ENCODE measurements at places on chromosomes 3 and 15. TPM values are rescaled to one million over a fixed set of nuclear protein-coding genes. Genes with fewer than 3 reads are reported as not detected.

TUSC7 gene
- total RNA-seq: not detected

MAN2A2 gene
- 41.7 TPM for total RNA-seq

AHSG gene
- not detected for total RNA-seq

SLC22A14 gene
- total RNA-seq: not detected

MAP6D1 gene
- 0.79 TPM for total RNA-seq

TRANK1 gene
- total RNA-seq: 5.7 TPM

SYNPR gene
- total RNA-seq: 8.3 TPM

CAND2 gene
- 77.4 TPM for total RNA-seq

RETNLB gene
- not detected for total RNA-seq

CLDN11 gene
- total RNA-seq: 15.8 TPM

DNA sequence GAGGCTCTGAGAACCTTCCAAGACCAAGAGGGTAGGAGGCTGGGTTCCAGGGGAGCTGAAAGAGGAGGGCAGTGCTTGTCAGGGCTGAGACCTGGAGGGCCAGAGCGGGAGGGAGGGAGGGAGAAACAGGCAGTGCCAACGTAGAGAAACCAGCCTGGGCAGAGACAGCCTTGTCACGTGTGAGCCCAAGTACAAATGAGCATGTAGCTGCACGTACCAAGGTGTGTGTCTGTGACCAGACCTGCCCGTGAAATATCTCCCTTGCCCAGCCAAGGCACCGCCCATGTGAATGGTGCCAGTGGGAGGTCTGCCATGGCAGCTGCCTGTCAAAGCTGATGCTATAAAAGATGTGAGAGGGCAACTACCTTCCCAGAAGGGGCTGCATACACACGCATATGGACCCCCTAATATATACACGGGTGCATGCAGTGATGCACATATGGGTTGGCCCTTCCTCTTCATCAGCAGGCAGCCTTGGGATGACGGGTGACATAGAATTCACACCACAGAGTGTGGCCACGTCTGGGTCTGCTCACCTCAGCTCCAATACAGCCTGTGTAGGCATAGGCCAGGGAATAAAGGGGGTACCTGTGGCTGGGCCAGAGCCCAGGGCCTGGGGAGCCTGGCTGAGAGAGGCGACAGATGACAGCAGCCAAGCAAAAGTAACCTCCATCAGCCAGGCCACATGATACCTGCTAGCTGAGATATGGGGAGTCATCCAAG, 7.8 kb upstream of the CTDSPL start:
- DNase-seq: no peak

DNA sequence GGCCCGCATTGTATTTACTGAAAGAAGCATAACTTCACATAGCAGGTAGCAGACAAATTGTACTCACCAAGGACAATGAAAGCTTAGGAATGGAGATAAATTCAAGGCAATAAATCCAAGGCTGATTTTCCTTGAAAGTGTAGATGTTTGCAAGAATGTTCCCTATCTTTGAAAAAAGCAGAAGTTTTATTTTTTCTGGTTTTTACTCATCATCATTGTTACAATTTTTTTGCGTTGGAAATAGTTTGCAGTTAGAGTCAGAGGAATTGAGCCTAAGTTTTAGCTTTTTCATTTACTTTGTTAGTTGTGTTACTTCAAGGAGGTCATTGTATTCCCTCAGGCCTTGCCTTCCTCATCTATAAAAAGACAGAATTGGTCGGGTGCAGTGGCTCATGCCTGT, 213.9 kb upstream of the TBL1XR1 start:
- no peak for DNase-seq

GRCh38 chr3:28682121-28682520, 333.5 kb upstream of the AZI2 start:
- no peak for DNase-seq

DNA sequence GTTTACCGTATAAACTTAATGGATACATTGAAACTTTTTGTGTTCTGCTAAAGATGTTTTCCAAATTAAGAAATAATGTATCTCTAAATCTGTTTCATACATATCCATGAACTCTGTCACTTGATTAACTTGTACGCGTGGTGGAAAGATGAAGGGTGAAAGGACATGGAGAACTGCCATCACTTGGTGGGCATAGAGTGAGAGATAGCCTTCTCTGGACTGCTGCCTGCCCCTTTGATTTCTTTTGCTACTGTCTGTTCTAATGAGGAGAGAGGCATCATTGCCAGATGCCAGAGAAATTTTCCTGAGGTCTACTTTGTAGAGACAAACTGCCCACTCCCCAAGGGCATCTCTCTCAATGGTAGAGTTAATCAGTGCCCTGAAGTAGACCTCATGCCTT, 120.5 kb downstream of the SLMAP start:
- no peak for DNase-seq

DNA sequence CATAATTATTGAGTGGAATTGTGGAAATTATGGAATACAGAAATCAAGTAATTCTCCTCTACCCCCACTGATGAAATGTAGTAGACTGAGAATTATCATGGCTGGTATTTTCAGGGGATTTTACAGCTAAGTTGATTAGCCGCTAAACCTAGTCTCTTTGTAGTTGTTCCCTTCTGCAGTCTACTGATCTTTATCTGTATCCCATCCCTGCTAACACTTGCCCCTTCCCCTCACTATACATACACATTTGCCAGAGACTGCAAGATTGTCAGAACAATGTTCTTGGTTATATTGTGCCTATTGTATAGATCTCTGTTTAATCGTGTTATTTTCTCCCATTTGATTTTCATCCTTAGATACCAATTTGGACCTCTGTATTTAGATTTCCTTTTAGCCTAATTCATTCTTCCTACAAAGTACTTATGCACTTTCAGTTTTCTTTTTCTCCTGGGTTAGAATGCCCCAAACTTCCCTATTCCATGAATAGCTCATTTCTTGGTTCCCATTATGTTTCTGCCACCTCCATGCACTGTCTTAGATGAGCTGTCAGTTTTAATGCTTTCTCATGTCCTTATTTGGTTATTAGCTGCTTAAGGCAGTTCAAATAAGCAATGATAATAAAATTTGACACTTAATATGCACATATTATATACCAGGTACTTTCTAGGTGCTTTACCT, 86.9 kb downstream of the CDIN1 start:
- no peak for DNase-seq

DNA sequence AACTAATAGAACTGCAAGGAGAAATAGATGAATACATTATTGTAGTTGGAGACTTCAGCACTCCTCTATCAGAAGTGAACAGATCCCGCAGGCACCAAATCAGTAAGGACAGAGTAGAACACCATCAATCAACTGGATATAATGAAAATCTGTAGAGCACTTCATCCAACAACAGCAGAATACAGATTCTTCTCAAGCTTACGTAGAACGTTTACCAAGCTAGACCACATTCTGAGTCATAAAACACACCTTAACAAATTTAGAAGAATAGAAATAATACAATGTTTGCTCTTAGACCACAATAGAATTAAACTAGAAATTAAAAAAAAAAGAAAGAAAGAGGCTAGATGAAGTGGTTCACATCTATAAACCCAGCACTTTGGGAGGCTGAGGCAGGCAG, 70.7 kb upstream of the NEDD4 start:
- DNase-seq: no peak

DNA sequence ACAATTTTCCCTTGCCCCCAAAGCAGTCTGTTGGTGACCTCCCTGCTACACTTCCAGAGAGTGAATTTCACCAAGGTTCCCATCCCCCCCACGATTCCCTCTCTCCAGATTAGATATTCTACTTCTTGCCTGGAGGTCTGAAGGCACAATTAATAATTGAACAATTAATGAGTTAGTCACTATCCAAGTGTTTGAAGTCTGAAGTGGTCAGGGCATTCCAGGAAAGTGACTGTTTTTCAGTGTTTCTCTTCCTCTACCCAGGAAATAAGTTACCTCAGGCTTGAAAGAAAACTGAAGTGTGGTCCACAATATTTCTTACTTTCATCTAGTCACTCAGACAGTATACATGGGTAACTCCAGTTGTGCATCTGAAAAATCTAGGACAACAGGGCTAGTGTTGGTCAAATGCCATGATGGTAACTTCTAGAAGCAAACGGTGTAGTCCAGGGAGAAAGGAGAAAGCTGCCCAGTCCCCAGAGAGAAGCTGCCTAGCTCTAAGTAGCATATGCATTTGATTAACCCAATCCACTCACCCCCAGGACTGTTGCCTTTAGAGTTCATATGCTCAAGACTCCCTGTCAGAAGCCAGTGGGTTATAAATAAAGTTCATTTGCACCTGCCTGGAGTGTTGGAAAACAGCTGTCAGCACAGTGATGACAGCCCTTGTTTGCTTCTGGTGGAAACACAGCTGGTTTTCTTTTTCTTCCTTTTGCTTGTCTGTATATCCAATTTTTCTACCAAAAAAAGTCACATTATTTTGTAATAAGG, 2.3 kb upstream of the TM4SF4 start:
- DNase-seq: no peak

DNA sequence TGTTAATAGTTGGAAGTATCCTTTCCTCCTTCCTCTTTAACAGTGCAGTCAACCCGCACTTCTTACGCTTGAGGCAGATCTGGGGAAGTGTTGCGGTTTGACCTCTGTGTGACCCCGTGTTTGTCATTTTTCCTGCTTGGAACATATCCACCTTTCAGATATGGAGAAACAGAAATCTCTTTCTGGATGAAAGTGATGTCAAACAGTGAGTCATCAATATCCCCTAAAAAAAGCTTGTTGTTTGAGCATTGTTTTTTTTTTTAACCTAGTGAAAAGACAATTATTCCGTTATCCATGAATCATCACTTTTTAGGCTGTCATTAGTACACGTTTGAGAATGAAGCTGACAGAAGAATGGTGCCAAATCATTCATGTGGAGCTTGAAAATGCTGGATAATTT, 293.7 kb downstream of the ARPP21 start:
- DNase-seq: no peak

GRCh38 chr3:184491867-184492615, 69.5 kb upstream of the EPHB3 start:
- DNase-seq: no peak

GRCh38 chr3:55854494-55854893, 367.4 kb upstream of the WNT5A start:
- DNase-seq: no peak

DNA sequence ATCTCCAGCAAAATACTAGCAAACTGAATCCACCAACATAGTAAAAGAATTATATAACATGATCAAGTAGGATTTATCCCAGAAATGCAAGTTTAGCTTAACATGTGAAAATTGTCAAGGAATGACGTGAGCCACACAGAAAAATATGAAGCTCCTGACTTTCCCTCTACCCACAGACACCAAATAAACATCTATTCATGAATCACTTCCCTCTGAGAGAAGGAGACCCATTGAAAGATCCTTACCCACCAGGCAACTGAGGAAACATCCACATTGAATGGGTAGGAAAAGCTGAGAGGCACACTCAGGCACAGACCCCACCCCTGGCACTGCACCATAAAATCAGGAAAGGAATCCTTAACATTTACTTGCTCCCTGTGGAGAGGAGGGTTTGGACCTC, 102.2 kb upstream of the MANF start:
- DNase-seq: no peak

DNA sequence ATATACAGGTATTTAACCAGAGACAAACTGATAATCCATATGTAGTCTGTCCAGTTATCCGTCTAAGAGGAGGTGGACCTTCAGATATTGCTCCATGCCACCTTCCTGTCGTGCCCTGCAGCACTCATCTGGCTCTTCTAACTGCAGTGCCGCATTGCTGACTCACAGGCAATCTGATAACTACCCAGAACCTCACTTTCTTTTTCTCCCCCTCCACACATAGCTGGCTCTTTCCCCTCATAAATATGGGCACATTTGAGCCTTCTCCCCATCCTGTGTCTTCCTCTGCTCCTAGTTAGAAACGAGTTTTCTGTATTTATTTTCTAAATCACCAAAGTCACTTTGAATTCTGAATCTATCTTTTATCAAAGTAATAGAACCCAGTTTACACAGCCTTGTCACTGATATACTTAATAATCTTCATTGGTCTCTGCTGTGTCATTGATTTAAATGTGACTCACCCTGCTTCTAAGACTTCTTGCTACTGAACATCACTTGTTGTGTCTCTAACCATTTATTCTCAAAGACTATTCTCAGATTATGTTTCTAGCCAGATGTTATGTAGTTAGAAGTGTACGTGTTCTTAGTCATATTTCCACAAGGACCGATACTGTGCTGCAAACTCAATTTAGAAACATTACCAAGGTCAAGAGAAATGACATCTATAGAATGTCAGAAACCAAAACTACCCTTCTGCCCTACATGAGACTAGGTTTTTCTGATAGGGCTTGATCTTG, 17.4 kb upstream of the KCNMB2 start:
- no peak for DNase-seq

DNA sequence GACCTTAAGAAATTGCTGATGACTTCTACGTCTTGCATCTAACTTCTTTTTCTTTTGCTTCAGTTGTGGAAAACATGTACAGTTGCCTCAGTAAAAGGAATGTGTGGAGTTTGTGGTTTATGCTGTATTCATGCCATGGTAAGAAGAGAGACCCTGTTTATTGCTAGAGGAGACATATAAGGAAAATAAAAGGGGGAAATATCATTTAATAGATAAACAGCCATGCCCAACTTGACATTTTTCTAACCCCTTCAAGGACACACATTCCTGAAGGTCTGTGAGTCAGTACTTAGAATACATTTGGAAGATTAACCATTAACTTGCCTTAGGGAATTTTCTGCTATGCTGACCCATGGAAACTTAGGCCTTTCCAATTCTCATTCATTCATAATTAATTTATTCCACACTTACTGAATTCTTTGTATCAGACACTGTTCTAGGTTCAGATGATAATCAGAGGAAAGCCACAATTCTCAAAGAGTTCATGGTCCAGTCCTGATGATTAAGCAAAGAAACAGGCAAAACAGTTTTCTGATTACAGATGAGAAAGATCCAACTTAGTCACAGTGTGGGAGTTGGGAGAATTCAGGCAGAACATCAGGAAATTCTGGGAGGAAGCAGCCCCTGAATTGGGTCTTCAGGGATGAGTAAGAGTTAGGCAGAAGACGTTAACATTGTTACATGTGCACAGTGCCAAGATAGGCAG, 329.8 kb upstream of the RASGRP1 start:
- no peak for DNase-seq

GRCh38 chr15:65195548-65195923, 10.4 kb upstream of the CLPX start:
- no peak for DNase-seq

DNA sequence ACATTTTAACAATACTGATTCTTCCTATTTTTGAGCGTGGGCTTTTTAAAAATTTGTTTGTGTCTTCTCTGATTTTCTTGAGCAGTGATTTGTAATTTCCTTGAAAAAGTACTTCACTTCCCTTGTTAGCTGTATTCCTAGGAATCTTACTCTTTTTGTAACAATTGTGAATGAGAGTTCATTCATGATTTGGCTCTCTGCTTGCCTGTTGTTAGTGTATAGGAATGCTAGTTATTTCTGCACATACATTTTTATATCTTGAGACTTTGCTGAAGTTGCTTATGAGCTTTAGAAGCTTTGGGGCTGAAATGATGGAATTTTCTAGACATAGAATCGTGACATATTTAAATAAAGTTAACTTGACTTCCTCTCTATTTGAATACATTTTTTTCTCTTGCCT, 582.8 kb upstream of the BCHE start:
- no peak for DNase-seq

DNA sequence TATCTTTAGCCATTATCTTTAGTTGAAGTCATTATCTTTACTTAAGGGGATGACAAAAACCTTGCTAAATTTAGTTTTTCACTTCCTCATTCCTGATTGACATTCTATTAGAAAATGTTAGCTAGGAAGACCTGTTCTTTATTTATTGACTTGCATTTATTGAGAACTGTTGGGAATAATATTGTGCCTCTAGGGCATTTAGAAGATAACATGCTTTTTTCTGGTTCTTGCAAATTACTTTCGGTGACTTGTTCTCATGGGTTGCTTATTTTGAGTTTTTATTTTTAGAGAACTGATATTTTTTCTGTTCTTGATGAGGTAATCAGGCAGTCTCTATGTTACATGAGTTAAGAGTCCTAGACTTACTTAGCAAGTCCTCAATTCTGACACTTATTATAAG, 48.3 kb upstream of the CTDSPL start:
- no peak for DNase-seq
